Smooth muscle cell of the umbilical artery (primary cell): ENCODE measurements at places on chromosomes 16 and 17. TPM values are rescaled to one million over a fixed set of nuclear protein-coding genes. Genes with fewer than 3 reads are reported as not detected.

SHBG gene
- total RNA-seq, result 0.37 TPM in 1 of 2 replicates, not detected in the other

MSLN gene
- total RNA-seq, result not detected in 2 replicates

DHX58 gene
- 6.8 and 10.3 TPM in 2 replicates for total RNA-seq

DPEP1 gene
- 0.23 and 0.30 TPM in 2 replicates for total RNA-seq

TAF1C gene
- 15.7 and 19.0 TPM in 2 replicates for total RNA-seq

CHMP6 gene
- 12.2 and 17.2 TPM in 2 replicates for total RNA-seq

LYRM9 gene
- 2.4 and 6.5 TPM in 2 replicates for total RNA-seq

SMG6 gene
- 50.8 and 62.0 TPM in 2 replicates for total RNA-seq

MYH2 gene
- under 0.01 and 0.97 TPM in 2 replicates for total RNA-seq

RHBDL3 gene
- total RNA-seq, result under 0.01 TPM in 2 replicates

NPIPB9 gene
- 3.6 and 4.6 TPM in 2 replicates for total RNA-seq

PDE6G gene
- not detected in 2 replicates for total RNA-seq

CTRB2 gene
- not detected in 2 replicates for total RNA-seq

SEZ6 gene
- total RNA-seq, result not detected in 2 replicates

KRT40 gene
- not detected in 2 replicates for total RNA-seq

KCNH4 gene
- total RNA-seq, result not detected in 2 replicates

SLC6A2 gene
- total RNA-seq, result not detected in 2 replicates

ZNF469 gene
- 9.8 and 21.3 TPM in 2 replicates for total RNA-seq

TMEM235 gene
- total RNA-seq, result not detected in 2 replicates

NME2 gene
- total RNA-seq, result 450 and 894 TPM in 2 replicates

RCVRN gene
- not detected in 2 replicates for total RNA-seq

MYH3 gene
- total RNA-seq, result 1.2 and 1.5 TPM in 2 replicates

CCL7 gene
- 2.5 and 4.8 TPM in 2 replicates for total RNA-seq

CCDC182 gene
- not detected in 2 replicates for total RNA-seq

SLC43A2 gene
- total RNA-seq, result 5.0 and 6.2 TPM in 2 replicates

FOXF1 gene
- total RNA-seq, result 4.8 and 6.4 TPM in 2 replicates

EMP2 gene
- total RNA-seq, result 2.7 and 6.3 TPM in 2 replicates

CDH13 gene
- total RNA-seq, result 185 and 293 TPM in 2 replicates

CES4A gene
- total RNA-seq, result 1.3 and 3.0 TPM in 2 replicates

MYLK3 gene
- under 0.01 and 0.32 TPM in 2 replicates for total RNA-seq

CACNG1 gene
- not detected in 2 replicates for total RNA-seq

AOC2 gene
- 0.59 and 0.69 TPM in 2 replicates for total RNA-seq

TBX2 gene
- 30.0 and 32.3 TPM in 2 replicates for total RNA-seq

RABEP1 gene
- total RNA-seq, result 55.2 and 70.9 TPM in 2 replicates

NOG gene
- under 0.01 and 0.42 TPM in 2 replicates for total RNA-seq

SYNGR3 gene
- 3.6 and 7.3 TPM in 2 replicates for total RNA-seq

ABCA6 gene
- total RNA-seq, result 1.3 and 4.5 TPM in 2 replicates

CLEC10A gene
- total RNA-seq, result not detected in 2 replicates

CDH1 gene
- under 0.01 and 0.28 TPM in 2 replicates for total RNA-seq

PPM1D gene
- total RNA-seq, result 11.0 and 11.9 TPM in 2 replicates

ITGAX gene
- total RNA-seq, result not detected in 2 replicates

PIMREG gene
- total RNA-seq, result 1.8 and 13.7 TPM in 2 replicates

TNFRSF17 gene
- total RNA-seq, result not detected in 2 replicates

CCL16 gene
- total RNA-seq, result not detected in 2 replicates

TMEM98 gene
- 87.3 and 172 TPM in 2 replicates for total RNA-seq

ALDH3A2 gene
- 21.4 and 29.5 TPM in 2 replicates for total RNA-seq

LDAF1 gene
- 54.5 and 58.5 TPM in 2 replicates for total RNA-seq

TMEM238L gene
- total RNA-seq, result not detected in 2 replicates

ZNF624 gene
- total RNA-seq, result 4.4 and 4.8 TPM in 2 replicates

PRR35 gene
- not detected in 2 replicates for total RNA-seq

CALB2 gene
- total RNA-seq, result 1.7 and 1.8 TPM in 2 replicates

HEATR3 gene
- 29.4 and 32.8 TPM in 2 replicates for total RNA-seq

P2RX5 gene
- 2.5 and 2.7 TPM in 2 replicates for total RNA-seq

CLEC19A gene
- total RNA-seq, result not detected in 2 replicates

PDIA2 gene
- total RNA-seq, result 0.51 and 2.4 TPM in 2 replicates

CEP295NL gene
- 0.89 and 4.3 TPM in 2 replicates for total RNA-seq

P2RX1 gene
- total RNA-seq, result 4.8 and 17.3 TPM in 2 replicates

CES1 gene
- total RNA-seq, result 0.30 TPM in 1 of 2 replicates, not detected in the other
